ENCODE measurements at places on chromosomes 1 and 21. TPM values are rescaled to one million over a fixed set of nuclear protein-coding genes. Genes with fewer than 3 reads are reported as not detected.

AMIGO1 gene
- total RNA-seq: 13.2 TPM

FMOD gene
- 40.8 TPM for total RNA-seq

FAM167B gene
- 3.6 TPM for total RNA-seq

BACE2 gene
- total RNA-seq: 103 TPM

RRP1 gene
- total RNA-seq: 37.5 TPM

IGSF3 gene
- total RNA-seq: 23.2 TPM

- no peak for DNase-seq
Measured at GRCh38 chr1:9079988-9080704, 10.7 kb upstream of the SLC2A5 start.

DNA sequence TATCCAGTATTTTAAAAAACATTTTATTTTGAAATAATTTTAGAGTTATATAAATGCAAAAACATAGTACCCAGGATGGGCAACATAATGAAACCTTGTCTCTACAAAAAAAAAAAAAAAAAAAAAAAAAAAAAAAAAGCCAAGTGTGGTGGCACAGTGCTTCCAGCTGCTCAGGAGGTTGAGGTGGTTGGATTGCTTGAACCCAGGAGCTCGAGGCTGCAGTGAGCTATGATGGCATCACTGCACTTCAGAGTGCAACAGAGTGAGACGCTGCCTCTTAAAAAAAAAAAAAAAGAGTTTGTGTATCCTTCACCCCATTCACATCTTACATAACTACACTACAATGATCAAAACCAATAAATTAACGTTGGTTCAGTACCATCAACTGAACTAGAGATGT lies 115.6 kb upstream of the KIF26B start:
- no peak for DNase-seq

GRCh38 chr1:198809247-198809646 lies 170.4 kb downstream of the PTPRC start:
- DNase-seq: no peak

DNA sequence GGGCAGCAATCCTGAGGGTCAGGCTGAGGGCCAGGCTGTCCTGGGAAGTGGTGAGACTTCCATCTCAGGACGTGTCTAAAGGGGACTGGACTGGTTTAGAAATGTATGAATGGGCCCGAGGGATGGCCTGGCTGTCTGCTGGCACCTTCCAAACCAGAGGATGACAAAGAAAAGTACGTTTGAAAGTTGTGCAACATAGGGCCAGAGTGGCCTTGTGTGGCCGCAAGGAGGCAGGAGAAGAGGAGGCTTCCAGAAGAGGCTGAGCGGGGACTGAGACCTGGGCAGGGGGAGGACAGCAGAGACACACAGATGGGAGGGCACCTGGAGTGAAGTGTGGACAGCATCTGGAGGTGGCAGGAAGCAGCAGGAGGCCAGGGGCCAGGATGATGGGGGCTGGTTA lies 2.6 kb upstream of the SYTL1 start:
- no peak for DNase-seq

GRCh38 chr1:24207709-24208108 lies 20.6 kb upstream of the IFNLR1 start:
- DNase-seq: no peak

DNA sequence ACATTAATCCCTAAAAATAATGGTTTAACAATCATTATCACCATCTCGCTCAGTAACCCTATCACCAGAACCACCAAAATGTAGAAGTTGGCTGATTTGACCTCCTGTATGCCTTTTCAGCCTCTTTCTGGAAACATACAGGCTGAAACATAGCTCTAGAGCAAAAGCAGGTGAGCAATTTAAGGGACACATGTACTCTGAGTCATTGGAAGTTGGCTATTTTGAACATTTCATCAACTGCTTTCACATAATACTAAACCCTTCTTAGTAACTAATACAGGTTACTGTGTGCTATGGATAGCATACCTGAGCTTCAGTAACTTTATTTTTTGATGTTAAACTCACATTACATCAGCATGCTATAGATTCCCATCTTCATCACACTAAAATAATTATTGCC lies 19.8 kb upstream of the DDAH1 start:
- no peak for DNase-seq

- DNase-seq: no peak
Measured at GRCh38 chr21:35063428-35064172, 14.5 kb upstream of the RUNX1 start.

- DNase-seq: no peak
Measured at GRCh38 chr1:200150721-200151120, 123.2 kb downstream of the NR5A2 start.

DNA sequence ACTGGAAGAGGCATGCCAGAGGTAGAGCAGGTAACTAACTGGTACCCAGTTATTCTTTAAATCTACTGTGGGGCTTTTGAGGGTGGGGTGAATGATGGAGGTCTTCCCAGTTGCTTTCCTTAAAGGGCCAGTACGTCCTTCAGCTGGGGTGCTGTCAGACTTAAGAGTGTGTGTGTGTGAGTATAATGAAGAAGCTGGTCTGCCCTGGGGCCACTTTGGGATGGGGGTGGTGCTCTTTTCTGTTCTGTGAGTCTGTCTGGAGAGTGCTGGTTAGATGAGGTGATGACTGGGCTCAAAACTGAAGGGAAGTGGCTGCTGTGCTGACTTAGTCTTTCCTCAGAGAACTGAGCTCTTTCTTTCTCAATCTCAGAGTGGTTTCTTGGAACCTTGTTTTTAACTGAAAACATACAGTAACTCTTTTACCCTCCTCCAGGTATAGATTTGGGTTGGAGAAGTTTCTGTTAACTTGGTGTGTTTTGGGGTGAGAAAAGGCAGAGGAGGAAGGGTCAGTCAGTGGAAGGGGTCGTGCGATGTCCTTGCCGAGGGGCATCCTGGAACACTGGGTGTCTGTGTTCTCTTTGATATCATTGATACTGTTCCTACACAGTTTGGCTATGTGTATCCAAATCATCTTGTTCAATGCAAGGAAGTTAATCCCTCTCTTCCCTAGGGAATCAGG lies 746 bp downstream of the MACF1 start:
- no peak for DNase-seq

DNA sequence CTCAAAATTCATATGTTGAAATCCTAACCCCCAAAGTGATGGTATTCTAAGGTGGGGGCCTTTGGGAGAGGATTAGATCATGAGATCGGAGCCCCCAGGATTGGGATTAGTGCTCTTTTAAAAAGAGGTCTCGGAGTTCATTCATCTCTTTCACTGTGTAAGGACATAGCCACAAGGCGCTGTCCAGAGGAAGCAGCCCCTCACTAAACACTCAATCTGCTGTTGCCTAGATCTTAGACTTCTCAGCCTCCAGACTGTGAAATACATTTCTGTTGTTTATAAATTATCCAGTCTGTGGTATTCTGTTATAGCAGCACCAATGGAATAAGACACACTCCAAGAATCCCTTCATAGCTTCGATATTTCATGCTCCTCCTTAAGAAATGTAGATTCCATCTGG lies 12.4 kb upstream of the TIAM1 start:
- no peak for DNase-seq

DNA sequence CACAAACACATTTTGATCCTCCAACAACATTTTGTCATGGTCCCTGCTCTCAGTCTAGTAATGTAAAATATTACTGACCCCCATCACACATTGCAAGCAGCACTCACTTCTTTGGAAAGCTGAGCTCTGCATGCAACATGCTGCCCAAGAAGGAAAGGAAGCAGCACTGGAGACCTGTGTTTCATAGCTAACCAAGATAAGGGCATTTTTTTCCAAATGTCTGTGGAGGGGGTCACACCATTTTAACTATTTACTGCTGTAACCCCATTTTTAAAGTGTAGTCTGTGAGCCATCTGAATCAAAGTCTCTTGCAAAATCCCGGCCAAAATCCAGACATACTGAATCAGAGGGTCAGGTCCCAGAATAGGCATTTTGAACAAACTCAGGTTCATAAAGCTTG lies 4.5 kb upstream of the RASSF5 start:
- no peak for DNase-seq

DNA sequence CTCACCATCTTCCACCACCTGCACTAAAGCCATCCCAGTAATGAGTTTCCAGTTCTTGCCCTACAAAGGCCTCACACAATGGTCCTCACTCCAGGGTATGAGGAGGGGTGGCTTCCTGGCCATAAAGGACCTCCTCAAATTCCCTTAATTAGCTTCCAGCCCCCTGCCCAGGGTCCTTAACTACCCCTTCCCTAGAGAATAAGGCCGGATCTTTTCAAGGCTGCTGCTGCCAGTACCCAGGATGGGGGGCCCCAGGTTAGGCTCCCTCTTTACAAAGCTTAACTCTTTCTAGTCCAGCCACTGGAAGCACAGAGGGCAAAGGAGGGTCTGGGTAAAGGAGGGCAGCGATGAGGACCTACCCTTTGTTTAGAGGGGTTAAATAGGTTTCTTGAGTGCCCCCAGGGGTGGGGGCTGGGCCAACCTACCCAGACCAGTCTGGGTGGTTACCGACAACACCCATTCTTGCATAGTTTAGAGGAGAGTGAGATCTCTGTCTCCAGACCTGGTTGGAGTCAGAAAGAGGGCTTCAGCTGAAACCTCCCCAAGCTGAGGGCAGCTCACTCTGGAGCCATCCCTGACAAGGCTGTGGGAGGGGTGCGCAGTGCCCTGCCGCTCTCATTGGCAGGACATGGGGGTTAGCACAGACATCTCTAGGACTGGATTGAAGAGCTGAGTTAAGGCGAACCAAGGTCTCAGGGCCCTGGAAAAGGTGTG lies 7.1 kb downstream of the BLACAT1 start:
- DNase-seq: no peak

DNA sequence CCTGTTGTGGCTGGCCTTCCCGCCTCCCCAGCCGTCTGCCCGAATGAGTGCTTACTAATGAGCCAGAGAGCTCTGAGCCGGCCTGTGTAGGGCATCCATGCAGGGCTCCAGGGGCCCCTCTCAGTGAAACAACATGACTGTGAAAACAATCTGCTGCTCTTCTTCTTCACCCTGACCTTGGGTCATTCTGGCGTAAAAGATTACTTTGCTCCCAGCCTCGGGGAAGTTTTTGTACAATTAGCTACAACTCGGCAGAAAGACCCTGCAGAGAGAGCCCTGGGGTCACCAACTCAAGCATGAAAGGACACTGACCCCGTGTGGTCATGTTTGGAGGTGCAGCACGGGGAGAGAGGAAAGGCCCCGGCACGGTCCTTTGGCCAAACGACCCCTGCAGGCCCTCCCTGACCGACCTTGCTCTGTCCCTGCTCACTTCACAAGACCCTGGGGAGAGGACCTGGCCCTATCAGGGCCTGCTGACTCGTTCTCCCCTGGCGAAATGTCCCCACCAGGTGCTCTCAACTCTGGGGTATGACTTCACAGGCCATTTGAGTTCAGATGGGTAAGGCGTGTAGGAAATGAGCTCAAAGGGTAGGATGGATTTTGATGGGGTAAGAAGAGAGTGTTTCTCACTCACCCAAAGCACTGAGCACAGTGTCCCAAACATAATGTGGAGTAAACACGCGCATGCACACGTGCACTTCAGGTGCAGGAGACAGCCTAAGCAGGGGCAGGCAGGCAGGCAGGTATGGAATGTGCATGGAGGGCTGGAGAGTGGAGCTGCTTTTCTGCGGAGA lies 22.9 kb upstream of the FAM20B start:
- peak; percentile 51 for DNase-seq

DNA sequence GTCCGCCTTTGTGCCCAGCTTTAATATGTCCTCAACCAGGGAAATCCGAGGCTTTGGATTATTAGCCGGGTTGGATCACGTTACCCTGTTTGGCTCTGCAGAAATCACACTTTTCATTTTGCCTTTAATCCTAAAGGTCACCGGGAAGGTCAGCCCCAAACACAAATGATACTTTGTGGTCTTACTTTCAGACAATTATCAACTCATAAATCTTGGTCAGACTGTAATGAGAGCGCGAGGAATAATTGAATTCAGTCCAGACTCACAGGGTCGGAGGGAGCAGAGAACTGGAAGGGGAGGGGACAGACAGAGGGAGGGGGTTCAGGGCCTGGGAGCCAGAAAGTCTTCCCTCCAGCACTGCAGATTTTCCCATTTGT lies 91.7 kb upstream of the NFIA start:
- no peak for DNase-seq

- no peak for DNase-seq
Measured at GRCh38 chr1:155966135-155966534, 12.2 kb downstream of the ARHGEF2 start.

- DNase-seq: no peak
Measured at GRCh38 chr1:187051618-187052232, 223.0 kb downstream of the PLA2G4A start.

- DNase-seq: no peak
Measured at GRCh38 chr21:31622397-31622796, 37.1 kb upstream of the SOD1 start.

Data from prostate gland (tissue), 2 donors.